ENCODE measurements at places on chromosomes 2 and 18.

- H3K4me1 ChIP-seq: peaks cover 27% of the 10 kb centered on the region
- H3K27me3 ChIP-seq: no peaks in the 10 kb centered on the region
- no peak overlapping the region for H3K27ac ChIP-seq
- H3K36me3 ChIP-seq: no peaks in the 10 kb centered on the region
- no peak overlapping the region for H3K4me3 ChIP-seq
- no peak for DNase-seq
Measured at GRCh38 chr2:54962511-54962910, 87.7 kb downstream of the RTN4 start.

- H3K4me3 ChIP-seq: no peak overlapping the region
- H3K27ac ChIP-seq: no peak overlapping the region
- DNase-seq: no peak
- H3K4me1 ChIP-seq: no peaks in the 10 kb centered on the region
- H3K27me3 ChIP-seq: no peaks in the 10 kb centered on the region
Measured at GRCh38 chr2:46194856-46195255, 102.4 kb upstream of the EPAS1 start.

DNA sequence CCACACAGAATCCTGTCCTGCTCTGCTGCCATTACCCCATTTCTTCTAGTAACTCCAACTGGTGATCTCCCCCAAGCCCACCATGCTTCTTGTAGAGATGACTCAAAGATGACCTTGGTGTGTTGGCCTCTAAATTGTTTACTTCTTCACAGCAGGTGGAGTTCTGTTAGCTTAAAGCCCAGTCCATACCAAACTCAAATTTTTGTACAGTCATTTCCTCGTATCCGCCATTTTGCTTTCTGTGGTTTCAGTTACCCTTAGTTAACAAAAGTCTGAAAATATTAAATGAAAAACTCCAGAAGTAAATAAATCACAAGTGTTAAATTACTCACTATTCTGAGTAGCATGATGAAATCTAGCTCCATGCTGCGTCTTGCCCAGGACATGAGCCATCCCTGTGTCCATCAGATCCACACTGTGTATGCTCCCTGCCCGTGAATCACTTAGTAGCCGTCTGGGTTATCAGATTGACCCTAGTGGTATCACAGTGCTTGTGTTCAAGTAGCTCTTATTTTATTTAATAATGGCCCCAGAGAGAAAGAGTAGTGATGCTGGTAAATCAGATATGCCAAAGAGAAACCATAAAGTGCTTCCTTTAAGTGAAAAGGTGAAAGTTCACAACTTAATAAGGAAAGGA is 133.3 kb upstream of the NOL4 start:
- H3K27me3 ChIP-seq: no peaks in the 10 kb centered on the region
- no peak overlapping the region for H3K4me3 ChIP-seq
- H3K36me3 ChIP-seq: no peaks in the 10 kb centered on the region
- H3K4me1 ChIP-seq: no peaks in the 10 kb centered on the region

- H3K4me1 ChIP-seq: no peaks in the 10 kb centered on the region
- no peak for DNase-seq
- no peaks in the 10 kb centered on the region for H3K27me3 ChIP-seq
- H3K4me3 ChIP-seq: no peak overlapping the region
Measured at GRCh38 chr2:232586943-232587505, 36.5 kb downstream of the EIF4E2 start.

DNA sequence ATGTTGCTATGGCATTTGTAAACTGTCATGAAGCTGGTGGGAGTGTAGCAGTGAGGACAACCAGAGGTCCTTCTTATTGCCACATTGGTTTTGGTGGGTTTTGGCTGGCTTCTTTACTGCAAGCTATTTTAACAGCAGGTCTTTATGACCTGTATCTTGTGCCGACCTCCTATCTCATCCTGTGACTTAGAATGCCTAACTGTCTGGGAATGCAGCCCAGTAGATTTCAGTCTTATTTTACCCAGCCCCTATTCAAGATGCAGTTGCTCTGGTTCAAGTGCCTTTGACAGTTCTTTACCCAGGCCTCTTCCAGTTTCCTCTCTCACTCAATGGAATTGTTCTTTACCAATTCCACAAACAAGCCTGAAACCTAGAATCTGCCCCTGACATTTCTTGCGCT is 145.1 kb downstream of the KCNE4 start:
- no peaks in the 10 kb centered on the region for H3K4me1 ChIP-seq
- no peak overlapping the region for H3K27ac ChIP-seq
- no peak overlapping the region for H3K4me3 ChIP-seq
- DNase-seq: no peak
- no peaks in the 10 kb centered on the region for H3K27me3 ChIP-seq

- H3K27me3 ChIP-seq: no peaks in the 10 kb centered on the region
- no peak for DNase-seq
- H3K4me1 ChIP-seq: no peaks in the 10 kb centered on the region
- H3K4me3 ChIP-seq: no peak overlapping the region
- H3K36me3 ChIP-seq: no peaks in the 10 kb centered on the region
Measured at GRCh38 chr2:139925903-139926302, 1145.7 kb upstream of the NXPH2 start.

DNA sequence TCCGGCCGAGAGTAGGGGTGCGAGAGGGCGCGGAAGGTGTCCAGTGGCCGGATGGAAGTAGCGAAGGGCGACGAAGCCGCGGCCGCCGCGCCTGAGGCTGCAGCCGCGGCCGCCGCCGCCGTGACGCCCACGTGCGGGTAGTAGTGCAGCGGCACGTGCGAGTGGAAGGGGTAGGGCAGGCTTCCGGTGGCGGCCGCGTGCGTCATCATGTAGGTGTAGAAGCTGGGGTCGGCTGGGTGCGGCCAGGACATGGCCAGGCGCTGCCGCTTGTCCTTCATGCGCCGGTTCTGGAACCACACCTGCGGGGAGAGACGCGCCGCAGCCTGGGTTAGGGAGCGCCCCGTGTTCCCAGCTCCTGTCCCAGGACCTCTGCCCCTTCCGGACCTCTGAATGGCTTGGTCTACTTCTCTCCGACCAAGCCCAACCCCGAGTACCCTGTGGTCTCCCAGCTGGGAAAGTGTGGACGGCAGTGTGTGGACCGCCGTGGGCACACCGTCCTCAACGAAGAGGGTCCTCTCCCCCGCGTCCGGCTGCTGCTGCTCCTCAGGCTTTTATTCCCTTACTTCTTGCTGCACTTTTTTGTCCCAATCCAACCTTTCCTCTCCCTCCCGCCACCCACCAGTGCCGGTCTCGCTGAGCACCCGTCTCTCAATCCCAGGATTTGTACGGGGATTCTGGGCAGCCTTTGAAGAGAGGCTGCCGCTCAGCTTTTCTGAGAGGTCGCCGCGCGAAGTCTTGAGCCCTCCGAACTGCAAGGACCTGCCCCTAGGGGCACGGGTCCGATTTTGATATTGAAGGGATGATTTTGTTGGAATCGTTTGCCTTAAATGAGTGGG is 3.0 kb downstream of the EVX2 start:
- H3K4me3 ChIP-seq: no peak overlapping the region
- no peaks in the 10 kb centered on the region for H3K36me3 ChIP-seq
- no peak for DNase-seq
- no peak overlapping the region for H3K27ac ChIP-seq
- H3K4me1 ChIP-seq: peaks cover 6% of the 10 kb centered on the region

GRCh38 chr2:54768772-54769428 is 45.4 kb downstream of the EML6 start:
- no peak for DNase-seq
- no peak overlapping the region for H3K4me3 ChIP-seq
- no peaks in the 10 kb centered on the region for H3K36me3 ChIP-seq
- H3K27ac ChIP-seq: no peak overlapping the region
- H3K4me1 ChIP-seq: no peaks in the 10 kb centered on the region

Measured in CD8-positive, alpha-beta memory T cell (primary cell).